Fibroblast of skin of right biceps (primary cell): ENCODE measurements at places on chromosomes 1 and 21.

GRCh38 chr1:47866601-47867437, 130.4 kb downstream of the TRABD2B start:
- DNase-seq: peak; percentile 21

DNA sequence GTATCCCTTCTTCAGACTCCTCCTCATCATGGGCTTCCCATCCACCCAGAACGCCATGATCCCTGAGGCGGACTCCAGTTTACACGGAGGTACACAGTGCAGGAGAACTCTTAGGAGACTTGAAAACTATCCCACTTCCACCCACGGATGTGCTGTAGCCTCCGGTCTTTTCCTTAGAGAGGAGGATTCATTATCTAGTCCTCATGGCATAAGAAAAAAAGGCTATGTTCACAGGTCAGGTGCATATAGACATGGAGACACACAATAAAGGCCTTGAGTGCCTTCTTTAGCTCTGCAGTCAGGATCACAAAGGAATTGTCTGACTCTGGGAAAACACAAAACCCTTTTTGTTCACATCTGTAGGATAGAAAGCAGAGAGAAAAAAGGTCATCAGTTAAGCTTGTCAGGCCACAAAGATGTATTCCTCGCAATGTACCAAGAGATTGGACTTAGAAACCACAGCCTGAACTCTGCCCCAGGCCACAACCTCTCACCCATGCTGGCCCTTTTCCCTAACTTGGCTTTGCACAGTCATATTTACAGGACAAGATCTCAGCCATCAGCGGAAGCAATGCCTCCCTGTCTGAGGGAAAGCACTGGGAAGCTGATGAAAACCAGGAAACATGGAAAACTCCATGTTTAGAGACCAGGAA, 9.0 kb downstream of the CRP start:
- no peak for DNase-seq

- no peak for DNase-seq
Observed at GRCh38 chr1:175892686-175893085, 149.3 kb upstream of the TNR start.

GRCh38 chr1:175250027-175250426, 57.5 kb upstream of the KIAA0040 start:
- DNase-seq: no peak

DNA sequence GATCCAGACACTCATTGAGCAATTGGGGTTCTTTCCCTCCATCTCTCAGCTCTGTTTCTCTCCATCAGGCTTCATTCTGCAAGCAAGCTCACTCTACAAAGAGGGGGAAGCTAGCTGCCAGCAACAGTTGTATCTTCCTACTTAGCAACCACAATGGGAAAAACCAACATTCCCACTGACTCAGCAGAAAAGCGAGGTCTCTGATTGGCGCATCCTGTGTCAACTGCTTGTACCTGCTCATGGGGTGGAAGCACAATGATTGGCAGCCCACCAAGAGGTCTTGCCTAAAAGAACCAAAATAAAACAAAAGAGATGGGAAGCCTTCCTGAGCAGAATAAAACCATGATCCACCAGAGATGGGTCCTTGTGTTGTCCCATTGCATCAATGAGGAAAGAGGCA, 4.0 kb upstream of the CDA start:
- DNase-seq: no peak

DNA sequence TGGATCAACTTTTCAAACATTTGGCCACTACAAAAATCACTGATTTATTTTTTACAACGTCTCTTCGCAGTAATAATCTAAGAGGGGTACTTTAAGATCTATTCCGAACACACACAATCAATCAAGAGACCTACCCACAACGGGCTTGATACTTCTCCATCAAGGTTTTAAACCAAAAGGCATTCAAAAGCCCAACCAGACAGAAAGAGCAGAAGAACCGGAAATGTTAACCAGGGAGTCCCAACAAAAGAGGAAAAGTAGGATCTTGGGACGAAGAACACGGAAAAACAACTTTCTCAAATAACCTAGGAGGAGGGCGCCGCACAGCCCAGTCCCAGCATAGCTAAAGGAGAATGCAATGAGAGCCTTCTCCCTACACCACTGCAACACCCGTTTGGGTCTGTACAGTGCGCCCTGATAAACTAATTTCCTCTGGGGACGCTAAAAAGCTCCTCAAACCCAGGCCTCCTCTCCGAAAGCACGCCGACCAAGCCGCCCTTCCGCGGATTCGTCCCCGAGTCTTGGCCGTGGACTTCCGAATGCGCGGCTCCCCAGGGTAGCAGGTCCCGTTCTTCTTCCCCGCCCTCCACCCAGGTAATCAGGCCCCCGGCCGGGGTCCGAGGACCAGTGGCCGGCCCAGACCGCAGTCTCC, 623 bp downstream of the RPL22 start:
- no peak for DNase-seq

DNA sequence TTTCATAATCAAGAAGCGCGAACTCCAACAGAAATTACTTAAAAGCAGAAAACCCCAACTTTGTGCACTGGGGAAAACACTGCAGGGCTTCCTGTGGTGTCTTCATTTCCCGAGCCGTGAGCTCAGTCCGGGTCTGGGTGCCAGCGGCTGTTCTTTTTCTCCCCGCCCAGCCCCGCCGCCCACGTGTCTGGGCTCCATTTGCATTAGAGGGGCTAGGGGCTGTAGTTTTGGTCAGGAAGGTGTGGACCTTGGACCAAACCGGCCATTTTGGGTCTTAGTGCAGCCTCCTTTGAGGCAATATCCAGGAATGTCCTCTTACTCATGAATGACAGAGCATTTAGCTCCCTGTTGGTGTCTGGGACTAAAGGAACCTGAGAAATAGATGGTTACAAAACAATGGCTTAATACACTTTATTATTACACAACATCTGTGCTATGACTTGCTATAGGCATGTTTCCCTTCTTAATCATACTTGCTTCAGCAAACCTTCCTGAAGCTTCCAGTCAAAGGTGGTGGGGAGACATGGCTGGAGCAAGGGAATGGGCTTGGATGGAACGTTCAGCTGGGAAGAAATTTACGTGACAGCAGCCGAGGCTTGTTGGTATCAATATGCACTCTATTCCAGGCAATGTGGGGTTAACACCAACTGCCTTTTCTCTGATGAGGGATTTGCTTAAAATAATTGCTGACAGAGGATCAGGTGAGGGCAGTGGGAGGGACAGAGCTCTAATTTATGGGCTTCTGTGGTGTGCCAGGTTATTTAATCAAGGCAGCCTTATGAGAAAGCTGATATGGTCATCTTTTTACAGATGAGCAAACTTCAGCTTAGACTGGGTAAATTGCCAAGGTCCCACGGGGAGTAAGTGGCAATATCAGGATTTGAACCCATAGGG, 1.1 kb downstream of the AGTRAP start:
- DNase-seq: peak; percentile 76

GRCh38 chr1:8782001-8782620, 35.3 kb downstream of the RERE start:
- DNase-seq: no peak

GRCh38 chr21:37414292-37415253, 48.0 kb downstream of the DYRK1A start:
- no peak for DNase-seq

GRCh38 chr1:21118167-21118566, 58.5 kb downstream of the EIF4G3 start:
- no peak for DNase-seq

DNA sequence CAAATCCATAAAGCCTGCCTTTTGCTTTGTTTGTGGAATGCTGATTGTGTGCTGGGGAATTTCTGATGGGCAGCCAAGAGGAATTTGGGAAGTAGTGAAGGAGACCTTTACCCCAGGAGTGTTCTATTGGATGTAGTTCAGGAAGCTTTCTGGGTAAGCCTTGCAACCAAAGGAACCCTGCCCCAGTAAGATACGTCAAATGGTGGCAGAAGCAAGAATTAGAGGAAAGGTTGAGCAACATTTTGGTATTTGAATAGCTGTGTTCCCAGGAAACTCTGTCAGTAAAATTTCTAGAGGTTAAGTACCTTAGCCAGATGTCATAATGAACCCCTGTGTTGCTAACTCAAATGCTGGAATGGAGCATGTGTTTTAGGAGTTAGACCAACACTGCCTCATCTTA, 6.4 kb downstream of the MGST3 start:
- DNase-seq: peak; percentile 60

GRCh38 chr1:15788624-15789301, 18.7 kb downstream of the UQCRHL start:
- peak; percentile 63 for DNase-seq

- DNase-seq: no peak
Observed at GRCh38 chr1:150249936-150250335, 7.6 kb upstream of the CA14 start.

- DNase-seq: peak; percentile 82
Observed at GRCh38 chr1:245677461-245678240, 522.9 kb downstream of the KIF26B start.

DNA sequence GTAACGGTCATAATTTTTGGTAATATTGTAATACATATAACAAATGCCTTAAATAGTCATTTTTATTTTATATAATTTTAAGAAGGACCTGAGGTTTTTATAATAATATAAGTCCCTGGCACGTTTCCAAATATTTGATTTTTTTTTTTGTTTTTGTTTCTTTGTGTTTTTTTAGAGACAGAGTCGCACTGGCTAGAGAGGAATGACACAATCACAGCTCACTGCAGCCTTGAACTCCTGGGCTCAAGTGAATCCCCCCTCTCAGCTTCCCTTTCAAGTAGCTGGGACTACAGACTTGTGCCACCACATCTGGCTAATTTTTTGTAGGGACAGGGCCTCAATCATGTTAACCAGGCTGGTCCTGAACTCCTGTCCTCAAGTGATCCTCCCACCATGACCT, 29.7 kb downstream of the ARHGAP29 start:
- no peak for DNase-seq

- DNase-seq: peak; percentile 83
Observed at GRCh38 chr1:147292012-147292411, 49.5 kb downstream of the CHD1L start.

- DNase-seq: no peak
Observed at GRCh38 chr1:100075773-100076172, 57.0 kb downstream of the SASS6 start.

- DNase-seq: peak; percentile 40
Observed at GRCh38 chr1:15501208-15502032, 22.6 kb downstream of the CASP9 start.

DNA sequence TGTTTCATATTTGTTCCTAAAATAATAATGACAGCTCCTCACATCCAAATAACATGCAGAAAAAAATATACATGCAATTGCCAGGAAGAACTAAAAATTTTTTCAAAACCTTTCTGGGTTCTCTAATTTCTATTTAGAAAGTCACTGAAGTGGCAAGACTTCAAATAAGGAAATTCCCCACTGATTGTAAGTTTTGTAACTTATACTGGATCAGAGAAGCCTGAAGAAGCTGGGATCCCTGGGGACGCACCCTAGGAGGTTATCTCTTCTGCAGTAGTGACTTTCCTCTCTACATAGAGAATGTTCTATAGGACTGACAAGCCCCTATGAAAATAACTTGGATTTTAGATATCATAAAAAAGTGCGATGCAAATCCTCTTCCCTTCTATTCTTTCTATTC, 182.6 kb downstream of the MRPL39 start:
- no peak for DNase-seq

DNA sequence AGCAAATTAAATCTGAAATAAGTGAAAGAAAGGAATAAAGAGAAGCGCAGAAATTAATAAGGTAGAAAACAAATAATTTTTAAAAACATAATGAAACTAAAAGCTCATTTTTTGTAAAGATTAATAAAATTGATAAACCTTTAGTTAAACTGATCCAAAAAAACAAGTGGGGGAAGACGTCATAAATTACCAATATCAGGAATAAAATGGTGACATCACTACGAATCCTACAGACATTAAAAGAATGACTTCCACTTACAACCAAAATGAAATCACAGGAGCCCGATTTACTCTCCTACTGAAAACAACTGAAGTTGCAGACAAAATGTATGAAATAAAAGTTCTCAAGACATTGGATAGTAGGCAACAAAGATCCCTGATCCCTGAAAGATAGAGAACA, 68.1 kb upstream of the IFFO2 start:
- no peak for DNase-seq

GRCh38 chr1:231727171-231727570, 100.6 kb downstream of the DISC1 start:
- DNase-seq: no peak

DNA sequence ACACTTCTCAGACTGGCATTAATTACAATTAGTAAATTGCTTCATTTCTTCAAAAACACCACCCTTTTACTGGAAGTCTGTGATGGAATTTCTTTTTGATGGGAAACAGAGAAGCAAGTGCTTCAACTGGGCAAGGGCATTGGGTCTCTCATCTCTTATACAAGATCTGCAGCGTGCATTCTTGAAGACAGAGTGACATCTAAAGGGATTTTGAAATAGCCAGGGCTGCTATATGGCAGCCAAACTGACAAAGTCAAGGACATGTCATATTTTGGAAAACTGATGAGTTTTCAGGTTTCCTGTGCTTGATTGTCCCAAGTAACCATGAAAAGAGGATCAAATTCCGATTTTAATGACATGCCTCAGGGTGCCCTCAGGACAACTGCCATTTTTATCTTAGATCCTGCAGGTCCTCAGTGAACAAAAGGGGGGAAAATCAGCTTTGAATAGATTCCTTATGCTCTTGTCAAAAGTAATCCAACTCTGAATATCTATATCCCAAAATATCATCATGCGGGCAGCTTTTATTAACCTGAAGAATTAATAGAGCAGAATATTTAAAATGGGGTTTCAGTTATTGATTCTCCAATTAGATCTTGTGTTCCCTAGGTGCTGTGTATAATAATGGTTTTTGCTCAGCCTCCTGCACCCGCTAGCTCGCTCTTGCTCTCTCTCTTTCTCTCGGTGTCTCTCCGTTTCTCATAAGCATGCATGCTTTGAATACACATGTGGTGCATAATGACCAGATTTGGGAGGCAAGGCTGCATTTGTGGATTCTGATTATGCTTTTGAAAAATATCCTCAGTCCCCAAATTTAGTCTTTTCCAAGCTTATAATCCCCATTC, 221.8 kb downstream of the TTLL7 start:
- no peak for DNase-seq

DNA sequence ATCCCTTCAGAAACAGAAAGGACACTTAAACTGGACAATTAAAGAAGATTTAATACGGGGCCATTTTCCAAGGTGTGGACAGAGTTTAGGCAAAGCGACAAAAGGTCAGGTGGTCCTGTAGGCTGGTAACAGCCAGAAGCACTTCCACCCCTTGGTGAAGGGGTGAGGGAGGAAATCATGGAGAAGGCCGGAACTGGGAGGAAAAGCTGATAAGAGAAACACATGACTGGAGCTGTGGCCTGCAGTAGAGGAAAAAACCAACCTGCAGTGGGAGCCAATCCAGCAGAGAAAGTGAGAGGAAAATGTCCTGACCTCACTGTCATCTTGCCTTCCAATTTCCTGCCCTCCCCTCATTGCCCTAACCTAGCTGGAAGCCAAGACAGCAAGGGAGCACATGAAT, 249.8 kb downstream of the LMO4 start:
- no peak for DNase-seq

DNA sequence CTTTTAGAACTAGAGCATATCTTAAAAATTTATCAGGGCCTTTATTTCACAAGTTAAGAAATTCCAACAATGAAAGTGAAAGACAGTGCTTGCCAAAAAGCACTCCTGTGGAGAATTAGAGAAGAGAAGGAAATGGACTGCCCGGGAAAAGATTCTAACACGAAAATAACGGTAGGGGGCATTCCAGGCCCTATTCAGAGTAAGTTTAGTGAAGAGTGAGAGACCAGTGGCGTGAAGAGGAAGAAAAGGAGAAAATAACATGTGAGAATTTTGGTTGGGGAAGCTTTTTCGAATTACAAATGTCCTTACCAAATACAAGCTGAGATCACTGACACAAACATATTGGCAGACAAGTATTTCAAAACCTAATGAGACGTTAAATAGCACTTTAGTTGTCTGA, 38.4 kb upstream of the RBM34 start:
- peak; percentile 39 for DNase-seq

- peak; percentile 28 for DNase-seq
Observed at GRCh38 chr1:26690576-26691031, 5.2 kb upstream of the ARID1A start.
